GM06990 (cell line): ENCODE measurements at places on chromosomes 5 and 9.
A peak's percentile ranks its signal among the peaks of the same experiment; 100 is the strongest.

GRCh38 chr9:107173422-107174180 lies 109.5 kb upstream of the RAD23B start:
- no peak for DNase-seq

GRCh38 chr5:5658889-5659465 lies 236.5 kb downstream of the ICE1 start:
- DNase-seq = no peak

DNA sequence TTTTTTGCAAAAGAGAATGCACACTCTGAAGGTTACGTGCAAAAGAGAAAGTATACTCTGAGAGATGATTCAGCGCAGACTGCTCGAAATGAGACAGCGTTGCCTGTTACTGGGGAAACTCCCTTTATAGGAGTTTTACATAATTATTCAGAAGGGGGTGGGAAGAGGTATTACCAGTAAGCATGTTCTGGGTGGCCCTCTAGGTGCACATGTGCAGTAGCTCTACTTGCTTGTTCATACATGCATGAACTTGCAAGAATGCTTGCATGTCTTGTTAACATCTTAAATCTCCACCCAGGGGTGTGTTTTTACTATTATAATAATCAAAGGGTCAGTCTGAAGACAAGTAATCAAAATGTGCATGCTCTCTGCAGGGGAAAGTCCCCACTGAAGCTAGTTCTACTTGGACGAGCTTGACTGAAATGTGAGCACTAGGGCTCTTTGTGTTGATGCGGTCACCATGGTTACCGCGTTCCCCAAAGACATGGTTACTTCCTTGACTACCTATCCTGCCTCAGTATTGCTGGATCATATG lies 75.5 kb downstream of the SGCD start:
- peak; percentile 67 for DNase-seq

GRCh38 chr5:32332966-32333365 lies 20.2 kb upstream of the MTMR12 start:
- DNase-seq = no peak

DNA sequence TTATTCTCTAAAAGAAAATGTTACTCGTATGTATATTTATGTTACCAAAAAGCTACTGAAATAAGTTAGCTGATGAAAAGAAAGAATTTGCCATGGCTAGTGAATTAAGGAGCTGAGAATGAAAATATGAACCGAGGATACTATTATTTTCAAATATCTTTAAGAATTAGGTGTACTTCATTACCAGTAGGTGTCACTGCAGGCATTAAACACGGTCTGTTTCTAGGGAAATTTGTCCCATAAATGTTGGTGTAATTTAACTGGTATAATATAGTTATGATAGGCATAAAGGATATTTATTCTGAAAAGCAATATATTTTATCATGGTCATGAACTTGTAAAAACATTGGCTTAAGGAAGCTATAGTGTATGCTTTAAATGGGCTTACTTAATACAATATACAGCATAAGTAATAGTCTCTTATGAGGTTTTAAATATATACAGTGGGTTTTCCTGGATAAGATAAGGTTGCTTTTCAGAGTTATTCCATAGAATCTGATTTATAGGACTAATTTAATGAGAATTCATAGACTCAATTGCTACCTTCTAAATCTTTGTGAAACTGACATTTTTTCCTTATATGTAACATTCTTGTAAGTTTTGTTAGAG lies 72.4 kb upstream of the MPDZ start:
- no peak for DNase-seq

DNA sequence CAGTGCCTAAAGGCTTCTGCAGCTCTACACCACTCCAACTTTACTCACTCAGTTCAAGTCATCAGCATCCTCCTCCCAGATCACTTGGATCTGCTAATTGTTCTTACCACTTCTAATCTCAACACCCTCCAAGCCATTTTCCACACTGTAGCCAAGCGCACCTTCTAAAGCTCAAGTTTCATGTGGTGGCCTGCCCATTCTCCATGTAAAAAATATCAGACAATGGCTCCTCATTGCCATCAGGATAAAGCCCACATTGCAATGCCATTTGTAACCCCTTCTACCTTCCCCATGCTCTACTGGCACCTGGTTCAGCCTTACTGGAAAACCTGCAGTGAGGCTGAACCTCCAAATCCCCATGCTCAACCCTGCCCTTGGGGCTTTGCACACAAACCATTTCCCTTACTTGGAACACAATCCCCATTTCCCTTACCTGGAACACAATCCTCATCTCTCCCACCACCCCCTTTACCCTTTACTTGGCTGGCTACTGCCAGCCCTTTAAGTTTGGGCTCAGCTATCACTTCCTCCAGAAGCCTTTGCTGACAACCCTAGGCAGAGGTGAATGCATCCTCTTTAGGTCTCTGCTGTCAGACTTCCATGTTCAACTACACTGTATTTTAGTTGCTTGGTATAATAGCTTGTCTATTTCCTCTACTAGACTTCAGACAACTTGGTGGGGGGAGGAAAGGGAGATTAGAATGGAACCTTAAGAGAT lies 220.0 kb downstream of the TSSK1B start:
- no peak for DNase-seq

DNA sequence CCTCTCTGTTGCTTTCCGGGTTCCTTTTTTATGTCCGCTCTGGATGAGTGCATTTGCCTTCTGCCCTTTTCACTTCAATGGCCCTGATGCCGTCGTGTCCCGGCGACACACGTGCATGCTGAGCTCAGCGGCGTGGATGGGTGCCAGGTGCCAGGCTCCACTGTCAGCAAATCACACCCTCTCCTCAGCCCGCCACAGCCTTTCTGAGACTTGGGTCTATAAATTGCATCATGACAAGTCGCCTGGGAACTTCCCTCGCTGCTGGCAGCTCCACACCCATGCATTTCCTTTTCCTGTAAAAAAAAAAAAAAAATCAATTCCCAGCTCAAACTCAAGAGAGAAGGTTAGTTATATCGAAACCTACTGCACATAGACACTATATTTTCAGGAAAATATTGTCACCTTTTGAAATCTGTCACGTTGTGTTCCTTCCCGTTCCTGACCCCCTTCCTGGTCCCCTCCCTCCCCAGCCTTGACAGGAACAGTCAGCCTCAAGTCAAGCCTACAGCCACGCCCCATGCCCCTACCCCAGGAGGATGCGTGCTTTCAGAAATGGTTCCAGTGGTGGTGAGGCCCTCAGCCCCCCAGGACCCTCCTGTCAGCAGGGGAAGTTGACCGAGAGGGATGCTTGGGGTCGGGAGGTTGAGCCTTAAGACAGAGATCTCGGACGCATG lies 110.3 kb upstream of the PTCH1 start:
- DNase-seq = no peak

DNA sequence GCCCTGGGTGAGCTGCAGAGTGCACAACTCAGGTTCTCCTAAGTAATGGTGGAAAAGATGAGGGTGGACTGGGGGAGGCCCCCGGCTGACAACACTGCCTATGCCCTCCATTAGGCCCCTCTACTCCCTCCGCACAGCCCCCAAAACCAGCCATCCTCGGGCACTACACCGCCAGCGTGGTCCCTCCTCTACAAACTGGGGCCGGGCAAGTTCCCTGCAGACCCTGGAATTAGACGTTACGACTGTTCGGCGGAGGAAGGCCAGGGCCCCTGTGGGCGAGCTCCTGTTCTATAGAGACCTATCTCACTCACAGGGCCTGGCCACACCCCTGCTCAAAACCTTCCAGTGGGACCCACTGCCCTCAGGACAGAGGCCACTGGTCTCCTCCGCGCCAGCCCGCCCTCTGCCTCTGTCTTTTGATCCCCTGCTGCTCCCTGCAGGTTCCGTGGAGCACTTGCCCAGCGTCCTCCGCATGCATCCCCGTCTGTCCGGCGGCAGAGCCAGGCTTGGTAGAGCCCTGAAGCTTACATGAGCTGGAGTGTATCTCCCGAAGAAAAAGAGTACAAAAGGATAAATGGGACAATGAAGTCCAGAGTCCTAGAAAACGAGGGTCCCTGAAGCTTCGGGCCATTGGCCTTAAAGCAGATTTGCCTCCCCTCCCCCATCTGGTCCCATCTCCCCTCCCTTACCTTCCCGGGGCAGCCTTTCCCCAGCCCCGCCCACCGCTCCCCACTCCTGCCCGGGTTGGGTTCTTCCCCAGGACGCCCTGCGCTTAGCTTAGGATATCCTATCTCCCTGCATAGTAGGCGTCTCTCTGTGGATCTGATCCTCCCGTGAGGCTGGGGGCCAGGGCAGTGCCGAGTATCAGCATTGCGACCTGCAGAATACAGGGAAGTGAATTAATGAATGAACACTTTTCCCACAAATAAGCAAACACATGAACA lies 71.3 kb downstream of the HRH2 start:
- DNase-seq = no peak

GRCh38 chr5:59766427-59767210 lies 126.9 kb downstream of the PDE4D start:
- no peak for DNase-seq

GRCh38 chr5:96516631-96517071 lies 83.6 kb upstream of the PCSK1 start:
- no peak for DNase-seq

DNA sequence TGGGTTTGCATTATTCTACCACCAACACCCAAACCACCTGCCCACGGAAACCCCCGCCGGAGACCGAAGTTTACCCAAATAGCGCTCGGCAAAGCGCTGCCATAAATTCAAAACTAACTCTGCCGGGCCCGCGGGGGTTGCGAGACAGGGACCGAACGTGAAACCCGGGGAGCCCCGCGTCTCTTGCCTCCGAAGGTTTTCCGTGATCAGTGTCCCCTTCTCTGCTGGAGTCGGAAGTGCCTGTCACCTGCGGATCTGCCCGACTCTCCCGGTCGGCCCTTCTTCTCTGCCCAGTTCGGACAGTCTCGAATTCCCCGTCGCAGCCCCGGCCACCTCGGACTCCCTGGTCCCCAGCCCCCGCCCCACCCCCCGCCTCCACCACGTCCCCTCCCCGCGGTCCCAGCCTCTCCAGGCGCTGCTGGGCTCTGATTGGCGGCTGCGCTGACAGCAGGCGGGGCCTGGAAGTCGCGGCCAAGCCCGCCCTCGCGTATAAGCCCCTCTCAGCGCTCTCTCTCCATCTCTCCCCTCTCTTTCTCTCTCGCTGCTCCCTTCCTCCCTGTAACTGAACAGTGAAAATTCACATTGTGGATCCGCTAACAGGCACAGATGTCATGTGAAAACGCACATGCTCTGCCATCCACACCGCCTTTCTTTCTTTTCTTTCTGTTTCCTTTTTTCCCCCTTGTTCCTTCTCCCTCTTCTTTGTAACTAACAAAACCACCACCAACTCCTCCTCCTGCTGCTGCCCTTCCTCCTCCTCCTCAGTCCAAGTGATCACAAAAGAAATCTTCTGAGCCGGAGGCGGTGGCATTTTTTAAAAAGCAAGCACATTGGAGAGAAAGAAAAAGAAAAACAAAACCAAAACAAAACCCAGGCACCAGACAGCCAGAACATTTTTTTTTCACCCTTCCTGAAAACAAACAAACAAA lies at the start of gene RORB:
RORB (plus strand) TSS at position 517 of the 929 bp plus-strand sequence. CDS start 642 bp downstream, outside the sequence.
- DNase-seq = peak; percentile 24

DNA sequence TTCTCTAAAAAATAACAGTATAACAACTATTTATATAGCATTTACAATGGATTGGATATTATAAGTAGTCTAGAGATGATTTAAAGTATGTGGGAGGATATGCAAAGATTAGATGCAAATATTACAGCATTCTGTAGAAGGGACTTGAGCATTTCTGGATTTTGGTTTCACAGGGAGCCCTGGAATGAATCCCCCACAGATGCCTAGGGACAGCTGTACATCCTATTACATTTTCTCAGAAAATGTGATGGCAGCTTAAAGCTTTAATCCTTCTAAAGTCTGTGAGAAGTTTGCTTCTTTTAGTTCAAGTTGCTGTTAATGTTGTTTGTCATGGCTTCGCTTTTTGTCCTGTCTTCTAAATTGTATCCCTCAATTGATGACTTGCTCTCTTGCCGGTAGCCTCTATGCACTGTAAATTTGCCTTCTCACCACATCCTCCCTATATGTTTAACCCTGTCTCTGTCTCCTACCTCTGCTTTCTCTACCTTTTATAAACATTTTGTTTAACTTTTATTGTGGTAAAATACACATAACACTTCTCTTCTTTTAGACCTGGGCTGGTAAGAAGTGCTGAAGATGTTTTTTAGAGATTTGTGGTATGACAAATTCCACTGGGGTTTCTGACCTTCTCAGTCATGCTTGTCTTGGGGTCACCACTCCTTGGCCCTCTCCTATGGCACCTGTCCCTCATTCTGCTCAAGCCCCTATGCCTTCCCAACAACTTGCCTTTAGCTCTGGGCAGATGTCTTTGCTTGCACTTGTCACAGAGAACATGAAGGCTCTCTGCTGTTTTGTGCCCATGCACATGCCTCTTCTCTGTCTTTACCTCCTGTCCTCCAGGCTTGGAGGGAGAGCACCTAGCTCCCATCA lies 37.9 kb downstream of the LNPEP start:
- DNase-seq = no peak

GRCh38 chr9:131122158-131122557 lies 3.2 kb upstream of the NUP214 start:
- no peak for DNase-seq
